ENCODE measurements at places on chromosomes 11 and 22. TPM values are rescaled to one million over a fixed set of nuclear protein-coding genes. Genes with fewer than 3 reads are reported as not detected.

Gene OR6A2
- not detected for total RNA-seq

DNA sequence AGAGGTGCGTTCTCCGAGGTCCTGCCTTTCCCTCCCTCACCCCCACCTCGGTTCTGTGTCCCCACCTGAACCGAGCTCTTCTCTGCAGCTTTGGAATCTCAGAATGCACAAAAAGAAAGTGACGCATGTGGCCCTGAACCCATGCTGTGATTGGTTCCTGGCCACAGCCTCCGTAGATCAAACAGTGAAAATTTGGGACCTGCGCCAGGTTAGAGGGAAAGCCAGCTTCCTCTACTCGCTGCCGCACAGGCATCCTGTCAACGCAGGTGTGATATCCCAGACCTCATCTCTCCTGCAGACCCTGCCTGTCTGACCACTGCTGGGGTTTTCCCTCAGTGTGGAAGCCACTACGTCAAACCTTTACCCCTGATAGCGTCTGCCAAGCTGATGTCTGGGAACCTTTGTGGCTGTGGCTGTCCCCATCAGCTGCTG is 13.9 kb downstream of the ACP2 start:
- no peak for DNase-seq

Gene OVOL1
- not detected for total RNA-seq

Gene GTF2H1
- total RNA-seq, result 46.7 TPM

GRCh38 chr11:36195496-36196354 is 93.5 kb downstream of the COMMD9 start:
- DNase-seq, result no peak

- DNase-seq, result peak; percentile 55
Measured at GRCh38 chr22:37781434-37782059, 26.2 kb upstream of the GCAT start.

Gene FOXR1
- total RNA-seq, result not detected

DNA sequence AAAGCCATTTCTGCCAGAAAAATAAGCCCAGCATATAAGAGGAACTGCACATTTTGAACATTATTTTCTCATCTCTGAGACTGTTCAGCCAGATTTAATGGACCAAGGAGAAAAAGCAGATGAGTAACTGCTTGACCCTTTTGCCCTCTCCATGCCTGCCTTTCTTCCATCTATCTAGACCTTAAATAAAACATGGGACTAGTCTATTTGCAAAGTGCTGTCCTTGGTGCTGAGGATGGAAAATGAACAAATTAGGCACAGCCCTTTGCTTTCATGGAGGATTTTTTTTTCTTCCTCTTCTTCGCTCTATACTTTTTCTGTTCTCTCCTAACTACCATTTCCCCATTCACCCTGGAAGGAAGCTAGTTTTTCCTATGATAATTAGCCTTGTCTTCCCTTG is 361.3 kb downstream of the GRM5 start:
- no peak for DNase-seq

DNA sequence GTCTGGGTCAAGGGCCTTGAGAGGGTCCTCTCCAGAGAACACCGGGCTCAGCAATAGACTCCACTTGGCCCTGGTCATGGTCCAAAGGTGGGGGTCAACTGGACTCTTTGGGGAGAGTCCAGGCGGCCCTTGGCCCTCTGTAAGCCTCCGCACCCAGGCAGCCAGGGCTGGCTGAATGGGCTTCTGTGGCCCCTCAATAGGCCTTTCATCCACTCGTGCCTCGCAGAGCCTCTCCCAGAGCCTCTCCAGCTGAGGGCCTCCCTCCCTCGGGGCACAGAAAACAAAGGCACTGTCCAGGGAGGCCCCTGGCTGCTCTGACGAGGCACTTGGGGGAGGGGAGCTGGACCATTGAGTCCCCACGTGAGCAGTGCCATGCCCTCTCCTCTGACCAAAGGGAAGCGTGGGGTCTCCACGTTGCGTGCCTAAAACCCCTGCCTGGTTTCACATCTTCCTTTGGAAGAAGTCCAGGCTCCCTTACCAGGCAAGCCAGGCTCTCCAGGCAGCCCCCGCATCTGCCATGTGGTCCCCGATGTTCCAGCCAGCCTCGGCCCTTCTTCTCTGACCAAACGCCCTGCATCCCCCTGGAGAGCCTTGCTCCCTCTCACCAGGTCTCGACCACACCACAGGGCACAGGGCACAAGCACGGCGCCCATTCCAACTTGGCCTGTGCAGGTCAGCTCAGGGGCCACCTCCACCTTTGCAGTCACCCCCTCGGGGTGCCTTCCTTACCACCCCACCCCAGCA is 15.5 kb downstream of the KIAA0930 start:
- DNase-seq, result no peak

Gene NAALAD2
- total RNA-seq, result not detected

GRCh38 chr11:68757711-68758110 is 6.4 kb upstream of the TESMIN start:
- DNase-seq, result no peak

- no peak for DNase-seq
Measured at GRCh38 chr11:8265681-8266241, 2.1 kb upstream of the LMO1 start.

DNA sequence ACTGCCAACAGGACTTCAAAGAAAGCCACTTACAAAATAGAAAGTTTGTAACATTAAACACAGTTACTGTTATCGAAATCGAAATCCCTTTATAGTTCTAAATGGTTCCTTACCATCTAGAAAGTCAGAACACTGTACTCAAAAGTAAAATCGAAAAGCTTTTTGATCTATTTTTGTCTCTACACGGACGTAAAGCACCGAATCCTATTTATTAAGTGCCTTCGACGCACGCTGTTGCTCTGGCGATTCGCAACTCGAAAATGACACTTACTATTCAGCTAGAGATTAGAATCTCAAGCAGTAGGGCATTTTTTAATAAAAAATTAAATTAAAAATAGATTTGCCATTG is 78.3 kb downstream of the LARGE1 start:
- no peak for DNase-seq

GRCh38 chr11:68506908-68507307 is 46.4 kb downstream of the PPP6R3 start:
- no peak for DNase-seq

Gene TCF20
- 13.0 TPM for total RNA-seq

All from MG63 (cell line).